Karpas-422 (cell line): ENCODE measurements at places on chromosomes 3 and 15. TPM values are rescaled to one million over a fixed set of nuclear protein-coding genes. Genes with fewer than 3 reads are reported as not detected.

- no peak for DNase-seq
These were observed 38.0 kb upstream of the TIMP4 start for GRCh38 chr3:12196684-12197083.

GRCh38 chr3:16203671-16204629 is 29.5 kb downstream of the GALNT15 start:
- DNase-seq, result peak; percentile 75

Gene BHLHE40
- 0.36 and 0.86 TPM in 2 replicates for total RNA-seq

DNA sequence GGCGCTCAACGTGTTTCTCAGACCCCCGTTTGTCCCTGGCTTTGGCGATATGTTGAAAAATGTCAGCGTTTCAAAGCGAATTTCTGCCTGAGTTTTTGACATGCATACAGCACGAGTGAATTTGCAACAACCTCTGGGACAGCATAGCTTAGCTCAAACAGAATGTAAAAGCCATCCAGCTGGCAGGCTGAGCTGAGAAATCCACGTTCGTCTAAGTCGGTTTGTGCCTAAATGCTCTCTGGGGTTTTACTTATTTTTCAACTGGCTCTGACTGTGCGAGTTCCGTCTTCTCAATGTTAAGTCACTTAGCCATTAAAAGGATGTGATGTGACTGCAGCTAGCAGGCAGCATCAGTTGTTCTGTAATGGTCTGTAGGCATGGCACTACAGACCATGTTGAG is 243.5 kb upstream of the SLCO3A1 start:
- no peak for DNase-seq

DNA sequence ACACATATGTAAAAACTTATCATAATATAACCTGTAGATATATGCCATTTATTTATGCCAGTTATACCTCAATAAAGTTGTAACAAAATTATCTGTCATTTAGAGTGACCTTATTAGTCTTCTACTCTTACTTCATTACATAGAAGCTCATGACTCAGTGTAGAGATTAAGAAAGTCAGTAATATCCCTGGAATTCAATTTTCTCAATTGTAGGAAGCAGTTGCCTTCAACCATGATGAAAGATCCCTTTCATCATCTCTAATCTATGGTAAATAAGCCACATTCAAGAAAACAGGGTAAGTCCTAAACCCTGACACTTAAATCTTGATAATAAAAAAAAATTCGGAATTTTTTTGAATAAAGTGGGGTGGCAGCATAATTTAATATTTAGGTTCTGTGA is 216.5 kb upstream of the PEX5L start:
- DNase-seq, result no peak

DNA sequence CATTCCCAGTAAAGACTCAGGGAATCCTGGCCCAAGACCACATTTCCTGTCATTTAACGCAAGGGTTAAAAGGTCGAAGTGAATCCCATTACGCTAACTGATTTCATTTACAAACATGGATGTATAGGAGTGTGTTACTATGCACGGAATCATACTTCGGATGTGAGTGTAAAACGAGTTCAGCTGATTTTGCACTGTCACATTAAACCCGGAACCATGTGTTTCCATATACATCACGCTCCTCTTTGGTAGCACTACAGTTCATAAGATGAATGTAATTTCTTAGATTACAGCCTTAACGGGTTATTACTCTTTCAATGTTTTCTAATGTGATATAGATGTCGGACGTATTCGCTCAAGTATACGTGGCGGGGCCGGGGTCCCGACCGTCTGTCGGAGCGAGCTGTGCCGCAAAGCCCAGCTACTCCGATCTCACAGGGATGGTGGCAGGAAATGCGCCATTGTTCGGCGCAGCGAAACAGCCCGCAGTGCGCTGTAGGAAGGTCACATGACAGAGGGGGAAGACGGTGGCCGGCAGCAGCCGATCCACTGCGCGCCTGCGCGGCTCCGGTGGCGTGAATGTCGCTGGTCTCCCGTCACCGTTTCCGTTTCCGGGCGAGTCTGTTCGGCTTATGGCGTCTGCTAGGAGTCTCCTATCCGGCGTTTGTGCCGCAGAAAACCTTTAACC is 97.3 kb downstream of the NPAP1 start:
- no peak for DNase-seq

- DNase-seq, result no peak
These were observed 31.4 kb upstream of the CACNA2D2 start for GRCh38 chr3:50534681-50535330.

Gene CFAP91
- total RNA-seq, result not detected in 2 replicates

DNA sequence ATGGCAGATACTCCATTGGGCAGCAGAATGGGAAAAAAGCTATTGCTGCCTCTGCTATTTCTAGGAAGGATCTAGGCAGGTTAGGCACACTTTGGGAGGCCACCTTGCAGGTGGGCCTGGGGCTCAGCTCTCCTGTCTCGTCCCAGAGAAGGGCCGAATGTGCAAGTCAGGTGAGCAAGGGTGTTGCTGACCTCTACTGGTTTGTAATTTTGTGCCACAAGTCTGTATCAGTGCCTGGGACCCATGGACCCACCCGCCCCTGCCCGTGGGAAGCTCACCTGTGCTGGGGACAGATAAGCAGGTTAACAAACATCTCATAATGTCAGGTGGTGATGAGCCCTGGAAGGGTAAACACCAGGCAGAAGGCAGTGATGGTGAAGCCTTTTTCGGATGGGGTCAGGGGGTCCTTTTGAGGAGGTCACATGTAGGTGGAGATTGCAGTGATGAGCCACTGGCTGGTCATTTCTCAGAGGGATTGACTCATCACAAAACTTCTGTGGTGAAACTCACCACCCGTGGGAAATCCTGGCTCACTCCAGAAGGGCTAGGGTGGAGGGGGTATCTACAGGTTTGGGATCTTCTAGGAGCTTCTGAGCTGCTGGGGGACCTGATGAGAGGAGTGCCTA is 161.3 kb downstream of the KLF13 start:
- no peak for DNase-seq
